ENCODE measurements at places on chromosomes 3 and 15. TPM values are rescaled to one million over a fixed set of nuclear protein-coding genes. Genes with fewer than 3 reads are reported as not detected.

GRCh38 chr3:141651409-141651808, 86.7 kb upstream of the RNF7 start:
- DNase-seq, result no peak

DNA sequence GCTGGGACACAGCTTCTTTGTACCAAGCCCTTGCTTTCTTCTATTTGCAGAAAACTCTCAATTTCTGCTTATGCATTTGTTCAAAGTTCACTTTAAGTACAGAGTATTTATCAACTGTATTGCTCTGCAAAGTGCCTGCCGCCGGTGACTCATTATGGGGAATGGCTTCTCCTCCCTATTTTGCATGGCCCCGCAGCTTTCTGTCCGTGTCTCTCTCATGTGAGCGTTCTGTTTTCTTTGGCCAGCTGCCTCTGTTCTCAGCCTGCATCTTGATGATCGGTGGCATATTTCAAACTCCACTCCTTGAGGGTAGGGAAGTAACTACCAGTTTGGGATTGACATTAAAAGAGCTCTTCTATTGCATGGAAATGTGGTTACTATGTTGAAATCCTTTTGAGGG, 28.6 kb upstream of the ST8SIA2 start:
- DNase-seq, result no peak

DNA sequence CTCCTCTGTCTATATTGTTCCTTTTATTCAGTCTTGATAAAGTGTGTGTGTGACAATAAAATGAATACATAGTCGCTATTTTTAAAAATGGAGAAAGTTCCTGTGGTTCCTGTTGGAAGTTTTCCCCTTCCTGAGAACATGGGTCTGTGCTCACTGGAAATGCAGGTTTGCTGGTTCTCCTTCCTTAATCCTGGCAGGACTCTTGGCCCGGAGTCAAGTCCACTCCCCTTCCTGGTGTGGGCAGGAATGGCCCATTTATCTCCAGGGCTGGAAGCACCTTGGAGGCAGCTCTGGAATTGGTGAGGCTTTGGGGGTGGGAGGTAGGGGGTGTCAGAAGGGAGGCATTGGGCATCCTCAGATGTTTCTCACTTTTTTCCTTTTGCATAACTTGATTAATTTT, 30.1 kb downstream of the FOXL2 start:
- DNase-seq, result no peak

DNA sequence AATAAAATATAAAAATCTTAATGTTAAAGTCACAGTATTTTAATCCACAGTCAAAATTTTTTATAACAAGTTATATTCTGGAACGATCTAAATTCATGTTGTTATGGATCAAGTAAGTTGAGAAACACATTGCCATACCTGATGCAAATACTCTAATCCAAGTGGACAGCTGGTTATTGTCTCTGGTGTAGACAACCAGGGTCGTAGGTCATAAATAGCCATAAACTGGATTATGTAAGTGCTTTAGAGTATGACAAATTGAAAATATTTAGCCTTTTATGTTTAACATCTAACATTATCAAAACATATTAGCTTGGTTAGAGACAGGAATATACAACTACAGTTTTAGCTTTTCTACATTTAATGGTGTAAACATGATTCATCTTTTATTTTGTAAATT, 53.0 kb downstream of the PLSCR2 start:
- DNase-seq, result no peak

- DNase-seq, result no peak
These were observed 199.1 kb upstream of the ZPLD1 start for GRCh38 chr3:102235679-102236078.

- DNase-seq, result no peak
These were observed 21.8 kb downstream of the P2RY12 start for GRCh38 chr3:151362751-151363174.

Gene PPM1L
- total RNA-seq, result 73.2 TPM

Data from natural killer cell (primary cell).